ENCODE measurements at places on chromosomes 4 and X. TPM values are rescaled to one million over a fixed set of nuclear protein-coding genes. Genes with fewer than 3 reads are reported as not detected.

- DNase-seq: no peak
These were observed 109.6 kb downstream of the PCDH18 start for GRCh38 chr4:137422666-137423065.

GRCh38 chr4:38157592-38157991 lies 197.4 kb downstream of the PTTG2 start:
- DNase-seq: no peak

The ATP2B3 gene
- not detected for total RNA-seq

GRCh38 chr4:146465628-146466027 lies 56.1 kb downstream of the SLC10A7 start:
- DNase-seq: no peak

The UGT8 gene
- 23.1 TPM for total RNA-seq

DNA sequence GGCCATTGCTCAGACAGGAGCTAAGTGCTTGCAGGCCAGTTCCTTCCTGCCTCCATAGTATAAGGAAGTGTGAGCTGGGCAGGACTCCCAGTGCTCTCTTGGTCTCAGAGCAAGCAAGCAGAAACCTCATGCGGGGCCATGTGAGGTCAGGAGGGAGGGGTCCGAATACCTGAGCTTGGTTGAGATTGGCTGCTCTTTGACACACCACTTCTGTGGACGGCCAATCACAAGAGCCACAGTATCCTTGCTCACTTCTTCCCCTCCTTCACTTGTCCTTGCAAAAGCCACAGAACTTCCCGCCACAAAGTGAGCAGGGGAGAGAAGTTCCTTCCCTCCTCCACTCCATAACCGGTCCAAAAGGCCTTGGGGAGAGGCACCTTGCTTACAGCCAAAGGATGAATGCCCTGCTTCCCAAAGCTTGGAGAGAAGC lies 56.7 kb downstream of the PRPS1 start:
- peak; percentile 75 for DNase-seq

Measured in Calu3 (cell line).